ENCODE measurements at places on chromosomes 7 and 10. TPM values are rescaled to one million over a fixed set of nuclear protein-coding genes. Genes with fewer than 3 reads are reported as not detected.

DNA sequence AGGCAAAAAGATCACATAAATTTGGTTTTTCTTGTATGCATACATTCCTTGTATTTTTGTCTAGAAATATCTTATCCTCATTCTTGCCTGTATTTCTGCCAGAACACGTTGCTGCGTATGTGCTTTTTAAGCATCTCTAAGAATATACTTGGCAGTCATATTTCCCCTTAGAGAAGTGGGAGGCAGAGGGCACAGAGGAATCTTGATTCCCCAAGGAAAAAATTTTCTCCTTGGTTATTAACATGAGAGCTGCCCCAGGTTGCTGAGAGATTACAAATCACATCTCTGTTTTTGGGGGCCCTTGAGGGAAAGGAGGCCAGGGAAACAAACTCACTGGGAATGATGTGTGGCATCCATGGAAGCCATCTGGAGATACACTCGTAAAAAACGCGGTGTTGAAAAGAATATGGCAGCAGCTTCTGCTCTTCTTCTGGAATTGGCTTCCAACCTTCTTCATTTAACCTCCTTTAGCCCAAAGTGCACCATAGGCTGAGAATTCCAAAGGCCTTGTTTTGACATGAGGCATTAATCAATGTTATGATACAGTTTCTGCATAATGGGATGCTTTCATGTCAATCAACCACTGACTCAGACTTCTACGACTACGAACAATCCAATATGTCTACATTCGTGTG is 684.3 kb upstream of the SORCS1 start:
- no peak for DNase-seq

- DNase-seq, result no peak
Observed at GRCh38 chr10:58615237-58615935, 102.7 kb downstream of the BICC1 start.

GRCh38 chr10:61406736-61407135 is 46.4 kb downstream of the TMEM26 start:
- DNase-seq, result no peak

DNA sequence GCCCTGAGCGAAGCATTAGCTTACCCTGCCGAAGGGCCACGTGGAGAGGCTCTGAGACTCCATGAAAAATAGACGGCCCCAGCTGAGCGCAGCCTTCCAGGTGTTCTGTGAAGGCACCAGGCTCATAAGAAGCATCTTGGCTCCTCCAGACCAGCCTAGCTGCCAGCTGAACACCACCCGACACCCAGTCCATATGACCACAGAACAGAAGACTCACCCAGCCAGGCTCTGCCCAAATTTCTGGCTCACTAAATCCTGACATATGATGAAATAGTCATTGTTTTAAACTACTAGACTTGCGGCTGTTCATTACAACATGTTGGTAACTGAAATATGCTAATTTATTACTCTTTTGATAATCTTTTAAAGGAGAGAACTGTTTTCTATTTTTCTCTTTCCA is 99.5 kb upstream of the ABI1 start:
- no peak for DNase-seq

- DNase-seq, result no peak
Observed at GRCh38 chr10:13978533-13979115, 352.1 kb downstream of the FRMD4A start.

GRCh38 chr7:24722386-24723177 is 34.7 kb downstream of the GSDME start:
- DNase-seq, result no peak

GRCh38 chr10:131198401-131198800 is 113.1 kb downstream of the TCERG1L start:
- DNase-seq, result peak; percentile 13

The AMPH gene
- total RNA-seq, result 1.1 TPM

The KLLN gene
- 1.3 TPM for total RNA-seq

Measured in left colon (tissue), 2 donors.